Left hindlimb (tissue), 1 donor: ENCODE measurements at places on chromosomes 7 and 10.

DNA sequence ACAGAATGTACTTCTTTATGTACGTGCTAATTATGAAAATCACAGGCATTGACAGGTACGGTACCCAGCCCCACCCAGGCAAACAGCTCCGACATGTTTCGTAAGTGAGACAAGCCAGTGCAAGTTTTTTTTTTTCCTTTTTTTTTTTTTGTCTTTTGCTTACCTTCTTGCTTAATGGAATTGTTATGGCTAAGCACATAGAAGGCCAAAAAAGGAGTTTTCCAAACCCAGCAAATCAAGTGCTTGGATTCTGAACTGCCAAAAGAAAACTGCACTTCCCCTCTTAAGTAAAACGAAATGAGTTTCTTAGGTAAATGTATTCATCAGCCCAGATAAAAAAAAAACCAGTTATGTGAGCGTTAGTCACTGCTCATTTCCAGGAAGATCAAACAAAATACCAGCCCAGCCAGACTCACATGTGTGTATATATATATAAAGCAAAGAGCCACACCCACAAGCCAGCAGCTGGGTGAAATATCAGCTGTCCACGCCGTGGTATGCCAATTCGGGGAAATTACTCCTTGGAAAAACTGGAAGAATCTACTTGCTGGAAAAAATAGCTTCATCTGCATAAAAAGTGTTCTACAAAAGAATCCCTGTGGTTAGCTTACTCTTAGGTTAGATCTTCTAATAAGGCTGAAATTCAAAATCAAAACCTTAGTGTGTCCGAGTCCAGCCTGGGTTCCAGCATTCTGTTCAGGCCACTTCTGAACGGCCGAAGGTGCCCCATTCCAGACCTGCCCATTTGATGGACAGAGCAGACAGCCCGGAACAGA is 8.0 kb downstream of the KLF6 start:
- peak; percentile 82 for DNase-seq

GRCh38 chr7:120030876-120031275 is 242.1 kb upstream of the KCND2 start:
- no peak for DNase-seq

- no peak for DNase-seq
Measured at GRCh38 chr10:117167346-117167788, 29.3 kb upstream of the VAX1 start.

DNA sequence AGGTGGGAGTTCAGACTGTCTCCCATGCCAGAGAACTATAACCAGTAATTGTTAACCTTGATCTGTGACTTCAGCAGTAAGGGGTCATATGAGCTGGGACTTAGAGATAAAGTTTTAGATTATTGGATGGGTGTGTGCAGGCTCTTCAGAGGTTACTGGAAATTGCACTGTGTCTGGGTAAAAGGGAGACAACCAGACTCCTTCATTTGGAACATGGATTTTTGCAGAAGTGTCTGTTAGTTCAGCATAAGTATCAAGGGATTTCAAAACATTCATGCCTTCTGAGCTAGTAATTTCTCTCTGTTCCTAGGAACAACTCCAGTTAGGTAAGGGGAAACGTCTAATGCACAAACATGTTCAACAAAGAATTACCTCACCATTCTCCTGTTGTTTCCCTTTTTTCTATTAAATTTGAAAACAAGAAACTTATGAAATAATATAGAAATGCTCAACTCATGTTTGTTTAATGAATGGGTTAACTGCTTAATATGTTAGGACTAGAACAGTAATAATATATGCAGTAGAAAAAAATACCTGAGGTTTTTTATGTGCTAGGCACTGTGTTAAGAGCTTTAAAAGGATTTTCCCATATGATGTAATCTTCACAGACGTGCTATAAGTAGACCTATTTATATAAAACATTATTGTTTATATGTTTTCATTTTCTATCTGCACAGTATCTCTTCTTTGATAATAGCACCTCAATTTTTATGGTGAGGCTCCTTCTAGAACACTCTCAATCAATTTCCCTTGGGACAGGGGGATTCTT is 233.0 kb downstream of the CACNA2D1 start:
- DNase-seq = no peak

GRCh38 chr10:75723319-75723980 is 292.0 kb downstream of the LRMDA start:
- DNase-seq = no peak

DNA sequence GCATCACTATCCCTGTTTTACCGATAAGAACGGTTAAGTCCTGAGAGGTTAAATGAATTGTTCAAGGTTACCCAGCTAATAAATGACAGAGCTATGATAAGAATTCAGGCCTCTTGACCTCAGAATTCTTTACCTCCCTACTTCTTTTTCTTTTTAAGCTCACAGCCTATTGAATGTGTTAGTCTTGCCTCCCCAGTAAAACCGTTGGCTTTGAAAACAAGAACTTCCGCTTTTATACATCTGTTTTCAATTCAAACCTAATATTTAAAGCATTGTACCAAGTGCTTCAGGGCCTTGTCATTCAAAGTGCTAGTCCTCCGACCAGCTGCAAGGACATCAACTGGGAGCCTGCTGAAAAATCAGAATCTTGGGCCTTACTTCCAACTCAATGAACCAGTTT is 15.6 kb downstream of the SEC31B start:
- DNase-seq = no peak

- no peak for DNase-seq
Measured at GRCh38 chr10:132550366-132551092, 12.9 kb downstream of the INPP5A start.

DNA sequence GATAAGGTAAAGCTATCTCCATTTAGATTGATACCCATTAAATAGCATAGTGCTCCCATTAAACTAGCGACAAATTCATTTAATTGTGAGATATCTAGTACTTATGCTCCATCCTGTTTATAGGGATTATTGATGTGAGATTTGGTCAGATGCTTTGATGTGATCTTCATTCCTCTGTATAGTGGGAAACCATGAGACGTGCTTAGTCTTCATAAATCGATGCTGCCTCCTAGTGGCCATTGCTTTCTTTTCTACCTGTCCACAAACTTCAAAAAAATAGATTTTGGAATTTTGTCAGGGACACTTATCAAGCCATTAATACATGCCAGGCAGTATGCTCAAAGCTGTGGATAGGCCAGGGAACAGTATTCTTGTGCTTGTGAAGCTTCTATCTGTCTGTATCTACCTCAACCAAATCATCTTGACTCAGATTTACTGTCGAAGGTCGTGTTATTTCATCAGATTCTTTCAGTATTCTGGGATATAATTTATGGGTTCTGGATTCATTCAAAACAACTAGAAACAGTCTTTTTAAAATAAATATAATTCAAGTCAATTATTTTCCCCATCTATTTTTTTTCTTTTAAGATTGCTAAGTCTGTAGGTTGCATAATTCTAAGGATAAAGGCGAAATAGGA is 12.0 kb downstream of the LSM8 start:
- DNase-seq = no peak

GRCh38 chr10:47092376-47092775 is 181.1 kb downstream of the PTPN20 start:
- no peak for DNase-seq
